Right renal pelvis (tissue), 4 donors: ENCODE measurements at places on chromosomes 16 and 17.

GRCh38 chr16:2384426-2384825 is 43.9 kb upstream of the ABCA3 start:
- DNase-seq = no peak

DNA sequence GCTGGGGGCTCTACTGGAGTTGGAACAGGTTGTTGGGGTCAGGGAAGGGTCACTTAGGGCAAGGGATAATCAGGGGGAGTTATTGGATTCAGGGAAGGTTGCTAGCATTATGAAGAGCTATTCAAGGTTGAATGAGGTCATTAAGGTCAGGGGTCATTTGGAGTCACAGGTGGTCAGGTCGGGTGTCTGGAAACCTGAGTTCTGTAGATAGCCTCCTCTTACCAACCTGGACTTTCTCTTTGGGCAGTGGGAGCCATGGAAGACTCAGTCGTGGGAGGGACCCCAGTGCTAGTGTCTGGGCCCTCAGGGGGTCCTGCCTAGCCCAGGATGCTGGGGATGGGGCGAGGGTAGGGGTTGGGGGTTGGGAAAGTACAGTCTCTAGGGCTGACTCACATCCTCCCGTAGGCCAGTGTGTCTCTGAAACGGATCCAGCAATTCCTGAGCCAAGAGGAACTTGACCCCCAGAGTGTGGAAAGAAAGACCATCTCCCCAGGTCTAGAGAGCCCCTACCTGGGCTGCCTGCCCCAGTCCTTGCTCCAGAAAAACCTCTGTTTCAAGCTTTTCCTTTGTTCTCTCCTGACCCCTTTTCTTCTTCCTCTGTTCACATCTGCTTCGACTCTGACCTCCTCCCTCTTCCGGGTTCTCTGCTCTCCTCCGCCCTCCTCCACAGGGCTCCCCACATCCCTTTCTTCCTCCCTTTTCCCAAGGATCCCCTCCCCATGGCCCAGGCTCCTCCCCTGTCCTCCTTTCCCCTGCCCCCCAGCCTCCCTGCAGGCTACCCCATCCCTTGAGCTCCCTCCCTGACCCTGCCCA is 33.5 kb downstream of the ABCC3 start:
- DNase-seq = no peak

GRCh38 chr17:74713171-74713755 is 540 bp upstream of the CD300LF start:
- DNase-seq = no peak

GRCh38 chr16:2516391-2517240 is 2.9 kb downstream of the ATP6V0C start:
- DNase-seq = no peak

DNA sequence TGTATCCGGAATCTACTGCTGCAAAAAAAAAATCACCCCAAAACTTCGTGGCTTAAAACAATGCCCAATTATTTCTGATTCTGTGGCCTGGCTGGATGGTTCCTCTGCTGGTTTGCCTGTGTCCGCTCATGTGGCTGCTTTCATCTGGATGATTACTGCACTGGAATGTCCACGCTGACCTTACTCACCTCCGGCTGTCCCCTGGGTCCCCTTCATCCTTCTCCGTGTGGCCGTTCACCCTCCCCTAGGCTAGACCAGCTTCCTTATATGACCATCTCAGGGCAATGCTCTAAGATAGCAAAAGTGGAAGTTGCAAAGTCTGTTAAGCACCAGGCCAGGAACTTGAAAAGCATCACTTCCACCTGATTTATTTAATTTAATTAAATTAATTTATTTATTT is 31.4 kb upstream of the SPNS2 start:
- no peak for DNase-seq

- DNase-seq = no peak
Observed at GRCh38 chr16:20871941-20872815, 28.0 kb downstream of the DCUN1D3 start.
